Stimulated activated CD8-positive, alpha-beta memory T cell treated with anti-CD3 and anti-CD28 coated beads, Interleukin-4, amount 100 ng/mL, for 4 hours (primary cell): ENCODE measurements at places on chromosomes 4 and X.

GRCh38 chr4:20395160-20395773, 143.6 kb downstream of the SLIT2 start:
- no peak for DNase-seq

DNA sequence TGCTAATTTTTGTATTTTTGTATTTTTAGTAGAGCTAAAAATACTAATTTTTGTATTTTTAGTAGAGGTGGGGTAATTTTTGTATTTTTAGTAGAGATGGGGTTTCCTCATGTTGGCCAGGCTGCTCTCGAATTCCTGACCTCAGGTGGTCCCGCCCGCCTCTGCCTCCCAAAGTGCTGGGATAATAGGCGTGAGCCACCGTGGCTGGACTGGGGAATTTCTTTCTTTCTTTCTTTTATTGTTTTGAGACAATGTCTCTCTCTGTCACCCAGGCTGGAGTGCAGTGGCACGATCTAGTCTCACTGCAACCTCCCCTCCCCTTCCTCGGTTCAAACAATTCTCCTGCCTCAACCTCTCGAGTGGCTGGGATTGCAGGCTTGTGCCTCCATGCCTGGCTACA, 83.0 kb downstream of the FAM193A start:
- DNase-seq = no peak

- no peak for DNase-seq
Observed at GRCh38 chrX:105120463-105120862, 100.0 kb downstream of the TEX13A start.

DNA sequence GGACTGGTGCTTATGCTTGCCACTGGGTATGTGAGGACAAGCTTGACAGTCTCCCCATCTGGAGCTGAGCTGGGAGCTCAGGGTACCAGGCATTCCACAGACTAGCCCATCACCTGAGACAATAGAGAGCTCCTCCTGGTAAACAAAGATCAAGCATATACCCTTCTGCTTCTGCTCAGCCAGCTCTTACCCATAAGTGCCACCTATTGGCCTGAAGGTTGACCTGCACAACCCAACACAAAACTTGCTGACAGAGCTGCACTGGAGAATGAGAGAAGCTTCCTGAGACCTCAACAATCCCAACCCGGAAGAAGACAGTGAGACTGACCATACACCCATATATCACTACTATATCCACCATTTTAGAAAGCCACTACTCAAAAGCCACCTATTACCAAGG, 1049.2 kb upstream of the INTU start:
- DNase-seq = no peak

DNA sequence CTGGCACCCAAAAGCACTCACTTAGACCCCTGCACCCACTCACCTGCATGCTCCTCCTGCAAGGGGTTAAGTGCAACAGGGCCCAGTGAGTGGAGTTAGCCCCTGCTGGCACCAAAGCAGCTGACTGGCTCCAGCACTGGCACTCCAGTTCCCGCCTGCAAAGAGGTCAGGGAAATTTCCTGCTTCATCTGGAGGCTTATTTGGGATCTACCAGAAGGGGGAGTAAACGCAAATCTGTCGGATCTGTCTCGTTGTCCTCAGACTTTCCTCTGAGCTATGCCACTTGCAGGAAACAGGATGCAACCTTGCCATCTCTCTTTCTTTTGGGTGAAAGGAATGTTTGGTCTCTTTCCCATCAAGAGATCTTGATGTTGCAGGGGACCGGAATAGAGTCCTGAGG, 435.6 kb downstream of the PCDH10 start:
- no peak for DNase-seq

DNA sequence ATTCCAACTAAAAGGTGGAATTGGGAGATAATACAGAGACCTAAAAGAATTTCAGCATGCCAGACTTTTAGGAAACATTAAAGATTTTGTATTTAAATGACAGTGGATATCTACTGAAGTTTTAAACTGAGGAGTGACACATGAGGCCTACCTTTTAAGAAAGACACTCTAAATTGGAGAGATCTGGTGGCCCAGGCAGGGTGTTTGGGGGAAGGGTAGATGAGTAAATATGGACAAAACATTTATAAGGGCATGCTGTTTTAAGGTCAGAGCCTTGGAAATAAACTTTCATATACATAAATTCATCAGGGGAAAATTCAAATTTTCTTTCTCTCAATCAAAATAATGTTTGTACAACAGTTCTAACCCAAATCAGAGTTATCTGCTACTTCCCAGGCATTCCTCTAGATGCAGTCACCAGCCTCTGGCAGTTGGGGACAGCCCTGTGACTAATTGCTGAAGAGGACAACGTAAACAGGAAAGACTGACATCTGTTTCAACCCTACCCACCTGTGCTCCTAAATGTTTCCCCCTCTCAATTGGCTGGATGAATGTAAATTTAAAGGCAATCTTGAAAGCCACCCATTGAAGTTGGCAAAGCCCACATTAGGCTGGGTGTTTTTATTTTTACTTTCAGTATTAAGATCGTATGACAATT, 1646.9 kb upstream of the ADGRL3 start:
- DNase-seq = no peak

DNA sequence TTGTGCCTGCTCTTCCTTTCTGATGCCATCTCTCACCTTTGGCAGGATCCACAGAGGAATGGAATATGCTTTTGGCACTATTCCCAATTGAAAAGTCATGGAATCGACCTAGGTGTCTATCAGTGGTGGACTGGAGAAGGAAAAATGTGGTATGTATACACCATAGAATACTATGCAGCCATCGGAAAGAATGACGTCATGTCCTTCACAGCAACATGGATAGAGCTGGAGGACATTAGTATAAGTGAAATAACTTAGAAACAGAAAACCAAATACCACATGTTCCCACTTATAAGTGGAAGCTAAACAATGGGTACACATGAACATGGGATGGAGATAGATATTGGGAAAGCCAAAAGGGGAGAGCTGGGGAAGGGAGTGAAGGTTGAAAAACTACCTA, 58.3 kb upstream of the SMIM31 start:
- no peak for DNase-seq

- DNase-seq = no peak
Observed at GRCh38 chrX:18702362-18703195, 4.9 kb upstream of the PPEF1 start.

DNA sequence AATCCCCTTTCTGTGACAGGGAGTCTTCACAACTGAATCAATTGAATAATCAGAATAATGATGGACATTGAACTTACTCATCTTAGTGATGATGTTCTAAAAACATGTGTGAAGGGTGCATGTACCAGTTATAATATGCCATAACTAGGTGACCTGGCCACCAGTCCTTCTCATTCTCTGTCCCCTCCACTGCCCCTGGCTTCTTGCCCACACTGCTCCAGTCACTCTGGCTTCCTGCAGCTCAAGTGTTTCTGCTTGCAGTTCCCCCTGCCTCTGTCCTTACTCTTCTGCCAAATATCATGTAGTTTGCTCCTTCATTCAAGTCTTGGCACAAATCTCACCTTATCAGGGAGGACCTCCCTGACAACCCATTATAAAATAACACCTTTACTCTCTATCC, 168.1 kb upstream of the SLC7A11 start:
- no peak for DNase-seq

GRCh38 chrX:50003467-50003866, 81.1 kb downstream of the CLCN5 start:
- DNase-seq = no peak

GRCh38 chr4:171157462-171158082, 655.6 kb upstream of the GALNTL6 start:
- DNase-seq = no peak

GRCh38 chr4:23978002-23978401, 88.2 kb upstream of the PPARGC1A start:
- DNase-seq = no peak

GRCh38 chr4:99219479-99219878, 433 bp upstream of the ADH6 start:
- no peak for DNase-seq

DNA sequence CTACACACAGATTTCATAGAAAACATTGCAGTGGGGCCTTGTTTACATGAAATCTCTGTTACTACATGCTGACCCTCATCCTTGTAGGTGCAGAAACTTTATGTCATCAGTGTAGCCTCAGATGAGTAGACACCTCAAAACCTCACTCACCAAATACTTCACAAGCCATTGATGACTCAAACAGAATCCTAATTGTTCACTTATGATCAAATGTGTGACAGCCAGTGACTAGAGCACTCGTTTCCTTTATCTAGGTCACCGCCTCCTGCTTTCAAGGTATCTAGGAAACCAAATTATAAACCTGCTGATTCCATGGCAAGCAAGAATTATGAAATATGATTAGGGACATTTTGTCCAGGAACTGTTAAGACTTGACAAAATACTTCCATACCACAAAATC, 255.8 kb upstream of the GPRIN3 start:
- no peak for DNase-seq

- no peak for DNase-seq
Observed at GRCh38 chr4:70515367-70516250, 2.8 kb upstream of the AMTN start.

DNA sequence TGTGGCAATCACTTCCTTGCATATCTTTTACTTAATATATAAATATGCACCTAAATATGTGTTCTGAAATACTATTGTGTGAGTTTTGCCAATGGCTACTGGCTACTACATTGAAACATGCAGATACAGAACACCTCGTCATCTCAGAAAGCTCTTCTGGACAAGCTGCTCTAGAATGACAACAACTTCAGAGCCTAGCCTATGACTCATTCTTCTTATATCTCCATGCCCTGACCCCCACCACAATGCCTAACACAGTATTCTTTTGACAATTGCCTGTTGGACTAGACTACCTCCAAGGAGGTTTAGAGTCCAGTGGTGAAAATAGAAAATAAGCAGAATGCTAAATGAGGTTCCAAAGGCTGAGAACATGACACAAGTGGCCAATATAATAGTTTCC, 17.6 kb upstream of the DMP1 start:
- DNase-seq = no peak

DNA sequence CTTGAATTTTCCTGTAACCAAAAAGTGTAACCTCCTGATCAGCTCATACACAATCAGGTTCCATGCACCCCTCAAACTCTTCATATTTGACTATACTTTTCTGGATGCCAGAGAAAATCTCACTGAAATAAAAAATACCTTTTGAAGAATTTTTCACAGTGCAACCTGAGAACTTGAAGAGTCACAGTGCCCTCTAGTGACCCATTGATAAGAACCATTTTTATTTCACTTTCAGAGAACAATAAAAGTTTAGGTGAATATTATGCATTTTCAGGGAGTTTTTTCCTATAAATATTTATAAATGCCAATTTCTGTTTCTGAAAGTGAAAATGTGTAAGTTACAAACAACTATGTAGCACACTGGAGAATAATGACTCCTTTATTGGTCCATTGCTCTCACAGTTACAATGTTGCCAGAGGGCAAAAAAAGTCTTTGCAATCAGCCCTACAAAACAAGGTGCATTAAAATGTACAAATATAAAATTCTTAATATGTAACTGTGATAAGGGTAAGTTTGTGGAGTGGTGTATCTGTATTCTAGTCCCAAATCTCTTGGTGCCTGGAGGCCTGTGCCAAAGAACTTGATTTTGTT, 153.6 kb upstream of the INTU start:
- no peak for DNase-seq

GRCh38 chr4:113555868-113556267, 205.7 kb downstream of the CAMK2D start:
- DNase-seq = no peak

DNA sequence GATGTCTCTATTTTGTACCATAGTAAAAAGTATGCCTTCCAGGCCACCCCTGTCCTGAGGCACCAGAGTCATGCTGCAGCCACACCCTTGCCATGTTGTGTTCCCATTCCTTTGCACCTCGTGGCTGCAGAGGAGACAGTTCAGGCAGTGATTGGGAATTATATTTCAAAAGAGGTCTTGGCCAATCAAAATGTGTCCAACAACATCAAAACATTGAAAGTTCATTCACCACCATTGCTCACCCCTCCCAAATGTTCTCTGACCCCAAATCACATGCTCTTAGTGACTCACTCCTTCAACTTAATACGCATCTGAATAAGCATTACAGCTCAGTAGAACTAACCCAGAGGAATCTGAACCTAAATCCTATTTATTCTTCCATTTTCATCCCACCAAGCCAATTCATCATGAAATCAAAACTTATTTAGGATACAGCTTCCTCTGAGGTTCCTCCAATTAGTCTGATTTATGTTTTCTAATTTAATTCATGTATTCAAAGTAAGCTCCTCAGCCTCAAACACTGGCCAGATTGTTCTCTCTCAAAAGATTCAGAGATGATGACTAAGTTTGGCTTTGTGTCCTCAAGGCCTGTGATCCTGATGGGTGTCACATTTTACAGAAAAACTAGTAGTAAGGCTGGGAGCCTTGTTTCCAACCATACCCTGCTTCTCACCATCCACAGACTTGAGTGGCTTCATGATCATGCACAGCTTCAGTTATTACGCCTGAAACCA, 323.2 kb upstream of the INTU start:
- DNase-seq = no peak

- peak; percentile 97 for DNase-seq
Observed at GRCh38 chr4:82284858-82285805, 88.7 kb downstream of the HNRNPD start.

- no peak for DNase-seq
Observed at GRCh38 chrX:15214588-15214987, 55.3 kb downstream of the ASB9 start.

- DNase-seq = no peak
Observed at GRCh38 chr4:76277667-76278066, 26.1 kb downstream of the FAM47E start.

GRCh38 chr4:138890891-138891570, 124.5 kb upstream of the NOCT start:
- no peak for DNase-seq

DNA sequence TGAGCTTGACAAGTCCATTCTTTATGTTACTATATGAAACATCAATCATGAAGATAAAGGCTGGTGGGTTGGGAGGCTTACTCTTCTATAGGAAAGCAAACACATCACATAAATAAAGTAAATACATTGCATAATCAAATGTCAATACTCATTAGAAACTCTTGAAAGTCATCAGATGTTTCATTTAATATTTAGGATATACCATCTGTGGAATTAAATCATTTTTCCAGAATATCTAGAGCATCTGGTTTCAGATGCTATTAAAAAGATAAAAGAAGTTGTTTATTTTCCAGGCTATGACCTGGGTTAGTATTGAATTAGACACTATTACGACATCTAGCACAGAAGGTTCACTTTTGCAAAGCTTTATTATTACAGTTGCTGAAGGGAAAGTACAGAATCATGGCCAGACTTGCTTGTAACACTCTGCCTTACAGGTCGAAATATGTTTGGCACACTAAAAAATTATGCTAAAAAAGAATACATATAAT, 72.6 kb downstream of the METTL14 start:
- no peak for DNase-seq

- no peak for DNase-seq
Observed at GRCh38 chr4:7170012-7170411, 22.3 kb upstream of the SORCS2 start.

DNA sequence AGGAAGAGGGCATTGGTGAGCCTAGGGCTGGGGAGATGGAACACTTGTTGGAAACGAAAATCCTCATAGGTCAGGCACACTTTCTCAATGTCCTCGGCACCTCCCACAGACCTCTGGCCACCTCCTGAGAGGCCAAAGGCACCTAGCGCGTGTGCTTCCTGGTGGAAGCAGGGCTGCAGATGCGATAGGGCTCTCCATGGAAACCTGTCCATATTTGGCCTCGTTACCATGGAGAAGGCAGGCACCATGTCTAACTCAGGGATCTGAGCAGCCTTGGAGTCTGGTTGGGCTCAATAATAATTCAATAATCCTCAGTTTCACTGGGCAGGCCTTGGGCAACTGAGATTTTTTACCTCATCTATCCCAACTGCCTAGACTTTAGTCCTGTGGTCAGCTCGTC, 58.3 kb downstream of the RAI2 start:
- no peak for DNase-seq
